ENCODE measurements at places on chromosomes 3 and 15.

- no peak for DNase-seq
These were observed 13.4 kb upstream of the HCN4 start for GRCh38 chr15:73382115-73382514.

- no peak for DNase-seq
These were observed 44.6 kb downstream of the ZIC4 start for GRCh38 chr3:147361454-147362420.

DNA sequence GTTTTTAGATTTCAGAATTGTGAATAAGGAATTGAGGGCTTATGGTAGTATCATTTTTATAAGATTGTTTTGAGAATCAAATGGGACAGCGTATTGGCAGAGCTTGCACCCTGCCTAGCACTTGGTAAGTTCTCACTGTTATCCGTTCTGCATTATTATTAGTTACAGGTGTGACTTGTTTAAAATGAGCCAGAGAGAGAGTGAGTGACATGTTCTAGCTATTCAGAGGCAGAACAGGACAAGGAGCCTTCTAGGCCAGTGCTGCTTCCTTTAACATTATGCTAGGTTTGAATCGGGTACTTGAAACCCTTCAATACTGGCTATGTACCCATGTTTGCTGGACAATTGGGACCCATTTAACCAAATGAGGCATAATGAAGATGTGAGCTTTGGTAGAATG lies 133.7 kb downstream of the FILIP1L start:
- DNase-seq = no peak

DNA sequence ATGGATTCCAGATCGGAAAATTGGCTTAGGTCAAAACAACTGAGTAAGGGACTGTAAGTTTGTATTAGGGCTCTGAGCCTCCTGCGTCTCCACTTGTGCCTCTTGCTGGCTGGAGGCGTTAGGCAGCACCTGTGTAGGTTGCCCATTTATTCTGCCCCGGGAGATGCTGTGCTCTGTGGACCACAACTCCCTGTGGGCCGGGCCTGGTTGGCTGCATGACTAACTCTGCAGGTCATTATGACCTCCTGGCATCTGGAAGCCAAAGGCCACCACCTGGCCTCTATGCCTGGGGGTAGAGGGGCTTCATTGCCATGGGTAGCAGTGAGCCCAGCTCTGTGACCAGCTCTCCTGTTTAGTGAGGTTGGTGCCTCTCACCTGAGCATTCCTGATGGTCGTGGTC lies 36.0 kb upstream of the BDH1 start:
- DNase-seq = no peak

GRCh38 chr3:39205919-39206516 lies 13.6 kb upstream of the XIRP1 start:
- DNase-seq = no peak

GRCh38 chr3:10775259-10775658 lies 40.8 kb upstream of the SLC6A11 start:
- DNase-seq = no peak

GRCh38 chr3:19348941-19349564 lies 200.7 kb downstream of the KCNH8 start:
- DNase-seq = no peak

DNA sequence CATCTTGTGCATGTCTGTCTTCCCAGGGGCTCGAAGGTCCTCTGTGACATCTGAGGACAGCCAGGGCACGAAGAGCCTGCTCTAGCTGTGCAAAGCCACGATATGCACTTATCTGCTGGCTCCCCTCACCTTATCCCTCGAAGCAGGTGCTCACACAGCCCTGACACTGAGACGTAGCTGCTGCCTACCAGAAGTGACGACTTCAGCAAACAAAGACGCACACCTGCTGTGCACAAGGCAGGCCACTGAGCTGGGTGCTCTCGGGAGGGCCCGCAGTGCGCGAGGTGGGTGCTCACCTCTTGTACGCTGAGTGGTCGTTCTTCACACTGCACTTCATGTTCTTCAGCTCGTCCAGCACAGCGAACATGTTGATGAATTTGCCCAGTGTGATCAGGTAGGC lies 37.3 kb downstream of the CYFIP1 start:
- DNase-seq = no peak

GRCh38 chr3:28022916-28023315 lies 218.5 kb upstream of the CMC1 start:
- DNase-seq = no peak

DNA sequence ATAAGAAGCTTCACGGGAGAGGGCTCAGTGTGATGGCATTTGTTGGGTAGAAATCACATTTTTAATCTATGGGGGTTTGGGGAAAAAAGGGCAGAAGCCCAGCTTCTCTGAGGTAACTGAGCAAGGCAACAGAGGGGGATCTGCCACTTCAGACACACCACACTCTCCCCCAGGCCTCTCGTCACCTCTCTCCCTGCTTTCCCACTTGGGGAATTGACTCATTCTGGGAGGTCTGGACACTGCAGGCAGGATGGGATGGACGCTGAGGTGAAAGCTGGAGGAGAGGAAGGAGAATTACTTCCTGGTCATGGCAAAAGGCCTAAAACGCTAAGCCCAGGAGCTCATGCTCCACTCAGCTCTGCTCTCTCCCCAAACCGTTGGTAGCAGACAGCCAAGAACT lies 33.2 kb downstream of the MYO5C start:
- DNase-seq = no peak

GRCh38 chr3:2940062-2940461 lies 170.1 kb downstream of the IL5RA start:
- DNase-seq = no peak

- no peak for DNase-seq
These were observed 2.3 kb downstream of the RASGRP1 start for GRCh38 chr15:38562278-38562677.

DNA sequence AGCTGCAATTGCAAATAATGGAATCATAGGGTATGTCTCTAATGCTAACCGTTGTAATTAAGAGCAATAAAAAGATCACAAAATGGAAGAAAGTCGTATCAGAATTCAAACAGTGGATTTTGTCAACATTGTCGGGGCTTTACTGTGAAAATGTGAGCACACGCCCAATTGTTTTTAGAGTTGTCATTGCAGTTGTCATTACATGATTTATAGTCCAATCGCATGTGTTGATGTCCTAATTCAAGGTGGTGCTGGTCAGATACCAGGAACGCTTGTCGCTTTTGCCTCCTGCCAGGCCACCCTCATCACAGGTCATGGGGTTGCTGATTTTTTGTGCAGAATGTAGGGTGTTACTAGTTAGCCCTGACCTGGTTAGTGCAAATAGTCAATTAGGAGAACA lies 16.2 kb downstream of the TRPM1 start:
- DNase-seq = no peak

DNA sequence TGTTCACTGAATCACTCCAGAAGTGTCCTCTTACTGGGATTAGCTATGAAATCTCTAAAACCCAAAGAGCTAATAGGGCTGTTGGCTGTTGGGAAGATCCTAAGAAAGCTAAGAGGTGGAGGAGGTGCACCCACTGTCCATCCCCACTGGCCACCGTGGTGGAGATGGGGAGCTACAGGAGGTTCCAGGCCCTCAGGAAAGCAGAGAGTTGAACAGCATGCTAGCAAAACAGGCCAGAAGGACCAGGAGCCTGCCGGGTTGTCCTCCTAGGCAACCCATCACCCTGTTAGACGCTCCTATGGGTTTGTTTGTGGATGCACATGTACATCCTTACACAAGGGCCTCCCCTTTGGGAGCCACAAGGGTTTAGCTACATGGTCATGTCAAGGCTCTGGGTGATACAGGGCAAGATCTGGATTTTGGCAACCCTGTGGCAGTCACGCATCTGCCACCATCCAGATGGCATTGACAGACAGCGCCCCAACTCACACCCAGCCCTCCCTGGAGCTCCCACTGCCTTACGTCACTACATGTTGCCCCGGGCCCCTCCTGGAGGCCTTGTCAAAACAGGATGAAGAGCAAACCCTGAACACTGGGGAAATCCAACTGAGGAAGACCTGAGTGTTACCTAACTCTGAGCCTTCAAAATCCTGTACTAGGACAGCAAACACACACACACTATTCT lies 208.1 kb downstream of the SLCO3A1 start:
- DNase-seq = no peak

DNA sequence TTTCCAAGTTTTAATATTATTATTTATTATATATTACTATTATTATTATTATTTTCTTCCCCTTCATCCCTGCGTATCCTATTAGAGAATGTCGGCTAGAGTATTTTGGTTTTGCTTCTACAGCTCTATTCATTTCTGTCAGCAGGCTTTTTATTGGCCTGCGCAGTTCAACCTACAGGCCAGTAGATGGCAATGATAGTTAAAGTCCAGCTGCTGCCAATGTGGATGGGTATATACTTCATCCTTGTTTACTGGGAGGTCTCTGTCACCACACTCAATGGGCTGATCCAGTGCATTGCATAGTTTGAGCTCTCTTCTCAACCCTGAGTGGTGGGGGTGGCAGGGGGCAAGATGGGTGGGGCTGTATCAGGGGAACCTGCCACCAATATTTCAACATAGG lies 799.8 kb downstream of the NSUN3 start:
- no peak for DNase-seq

DNA sequence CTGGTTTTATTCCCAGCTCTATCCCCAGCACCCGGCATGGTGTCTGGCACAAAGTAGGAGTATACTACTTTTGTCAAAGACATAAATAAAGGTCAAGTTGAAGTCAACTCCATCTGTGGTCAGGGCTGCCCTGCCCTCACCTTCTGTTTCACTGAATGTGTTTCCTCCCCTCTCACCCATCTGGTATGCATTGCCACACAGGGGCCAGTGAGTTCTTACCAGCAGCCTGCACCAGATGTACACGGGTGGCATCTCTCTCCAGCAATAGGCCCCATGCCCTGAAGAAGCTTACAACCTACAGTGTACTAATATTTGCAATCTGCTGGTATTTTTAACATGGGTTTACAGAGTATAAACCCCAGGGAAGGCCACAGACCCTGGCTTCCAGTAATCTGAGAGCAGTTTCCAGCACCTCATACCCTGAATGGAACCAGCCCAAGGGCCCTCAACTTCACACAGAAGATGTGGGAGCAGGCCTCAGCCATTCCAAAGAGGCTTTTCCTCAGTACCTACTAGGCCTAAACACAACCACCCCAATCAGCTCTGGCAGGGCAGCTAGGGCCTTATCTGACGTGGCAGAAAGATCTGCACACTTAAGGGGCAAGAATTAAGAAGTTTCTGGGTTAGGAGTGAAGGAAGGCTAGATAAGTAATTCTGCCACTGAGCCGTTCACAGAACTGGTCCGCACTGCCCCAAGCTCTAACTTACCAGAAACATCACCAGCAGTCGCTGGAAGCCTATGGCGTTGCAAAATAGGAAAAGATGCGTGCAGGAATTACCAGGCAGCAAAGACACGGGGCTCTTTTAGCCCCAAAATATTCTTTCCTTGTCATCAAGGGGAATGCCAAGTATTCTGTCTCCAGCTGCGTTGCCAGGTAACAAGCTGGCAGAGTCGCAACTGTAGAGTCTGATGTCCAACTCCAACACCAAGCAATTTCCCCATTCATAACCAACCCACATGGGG lies 2.1 kb downstream of the IDH2 start:
- DNase-seq = no peak

- no peak for DNase-seq
These were observed 938.4 kb downstream of the MCTP2 start for GRCh38 chr15:95169541-95170459.

DNA sequence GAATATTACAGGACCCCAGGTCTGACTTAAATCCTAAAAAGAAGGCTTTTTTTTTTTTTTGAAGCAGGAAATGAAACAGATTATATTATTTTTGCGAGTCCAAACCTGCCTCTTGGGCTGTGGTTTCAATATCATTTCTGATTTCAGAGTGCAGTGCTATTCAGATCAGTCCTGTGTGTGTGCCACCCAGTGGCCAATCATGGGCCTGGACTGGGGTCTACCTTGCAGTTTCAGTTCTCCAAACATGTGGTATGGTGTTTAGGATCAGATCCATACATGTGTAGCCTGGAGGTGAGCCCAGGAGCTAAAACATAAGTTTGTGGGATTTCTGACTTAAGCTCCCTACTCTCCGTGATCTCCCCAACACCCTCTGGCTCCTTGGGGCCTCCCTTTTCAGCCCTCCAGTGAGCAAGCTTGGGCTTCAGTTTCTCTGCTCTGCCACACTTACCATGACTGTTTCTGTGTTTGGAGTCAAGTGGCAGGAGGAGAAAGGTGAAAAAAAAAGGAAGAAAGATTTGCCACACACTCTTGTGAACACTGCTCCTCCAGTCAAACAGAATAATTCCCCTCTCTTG lies 12.1 kb upstream of the THSD4 start:
- no peak for DNase-seq

DNA sequence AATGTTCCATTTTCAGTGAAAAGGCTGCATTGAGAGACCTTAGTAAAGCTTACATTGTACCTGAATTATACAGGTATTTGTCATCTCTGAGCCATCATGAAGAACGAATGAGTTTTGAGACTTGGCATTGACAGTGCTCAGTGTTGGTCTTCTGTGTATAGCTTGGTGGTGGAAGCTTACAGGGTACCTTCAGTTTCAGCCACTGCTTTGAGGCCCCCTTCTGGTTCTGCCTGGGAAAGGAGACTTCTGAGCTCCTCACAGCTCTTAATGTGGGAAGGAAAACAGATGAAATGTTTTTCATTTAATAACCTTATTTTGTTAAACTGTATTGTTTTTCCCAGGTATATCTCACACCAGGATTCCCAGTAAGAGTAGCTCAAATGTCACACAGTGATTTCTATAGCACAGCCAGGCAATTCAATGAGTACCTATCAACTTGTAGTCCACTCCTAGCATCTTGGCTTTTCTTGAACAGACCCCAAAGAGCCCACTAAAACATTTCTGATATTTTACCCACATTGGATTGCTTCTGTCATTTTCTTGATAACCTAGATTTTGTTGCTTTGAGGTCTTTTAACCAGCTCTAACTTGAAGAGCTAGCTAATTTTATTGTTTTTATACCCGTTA lies 5.6 kb downstream of the SERPINI1 start:
- DNase-seq = no peak

- no peak for DNase-seq
These were observed 236.0 kb upstream of the GOLGA6L4 start for GRCh38 chr15:83999396-84000135.

DNA sequence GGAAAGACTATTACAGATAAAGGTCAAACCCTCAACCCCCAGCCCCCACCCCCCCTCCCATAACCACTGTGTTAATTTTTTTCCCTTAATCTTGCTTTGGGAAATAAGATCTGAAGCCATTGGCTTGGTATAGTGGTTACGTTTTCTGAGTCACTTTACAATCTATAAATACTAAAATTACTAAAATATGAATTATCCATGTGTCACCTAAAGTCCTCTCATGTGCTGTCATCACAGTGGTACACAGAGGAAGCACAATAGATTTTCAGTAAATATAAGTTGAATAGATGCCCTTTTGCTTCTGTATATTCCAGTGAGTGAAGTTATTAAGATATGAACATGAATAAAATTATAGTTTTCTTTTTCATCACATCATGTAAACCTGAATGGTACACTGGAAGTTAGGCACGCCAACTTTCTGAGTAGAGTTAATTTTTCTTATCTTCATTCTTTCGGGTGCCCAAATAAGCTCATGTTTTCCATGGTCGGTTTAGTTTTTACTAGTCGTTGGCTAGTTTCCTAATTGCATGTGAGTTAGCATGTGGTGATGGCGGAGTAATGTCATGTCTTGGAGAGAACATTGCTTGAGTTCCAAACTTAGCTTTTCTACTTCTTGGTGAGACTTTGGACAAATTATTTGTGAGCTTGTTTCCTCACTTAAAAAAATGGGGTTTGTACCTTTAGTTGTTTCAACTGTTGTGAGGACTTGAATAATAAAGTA lies 11.5 kb downstream of the PPP4R2 start:
- no peak for DNase-seq

All from activated T-cell treated with anti-CD3 and anti-CD28 coated beads, Interleukin-2, amount 50 U/mL, for 1 hour (primary cell).